Effector memory CD4-positive, alpha-beta T cell (primary cell): ENCODE measurements at places on chromosomes 16 and 17.

GRCh38 chr17:204427-205147, 23.1 kb upstream of the DOC2B start:
- DNase-seq = no peak

DNA sequence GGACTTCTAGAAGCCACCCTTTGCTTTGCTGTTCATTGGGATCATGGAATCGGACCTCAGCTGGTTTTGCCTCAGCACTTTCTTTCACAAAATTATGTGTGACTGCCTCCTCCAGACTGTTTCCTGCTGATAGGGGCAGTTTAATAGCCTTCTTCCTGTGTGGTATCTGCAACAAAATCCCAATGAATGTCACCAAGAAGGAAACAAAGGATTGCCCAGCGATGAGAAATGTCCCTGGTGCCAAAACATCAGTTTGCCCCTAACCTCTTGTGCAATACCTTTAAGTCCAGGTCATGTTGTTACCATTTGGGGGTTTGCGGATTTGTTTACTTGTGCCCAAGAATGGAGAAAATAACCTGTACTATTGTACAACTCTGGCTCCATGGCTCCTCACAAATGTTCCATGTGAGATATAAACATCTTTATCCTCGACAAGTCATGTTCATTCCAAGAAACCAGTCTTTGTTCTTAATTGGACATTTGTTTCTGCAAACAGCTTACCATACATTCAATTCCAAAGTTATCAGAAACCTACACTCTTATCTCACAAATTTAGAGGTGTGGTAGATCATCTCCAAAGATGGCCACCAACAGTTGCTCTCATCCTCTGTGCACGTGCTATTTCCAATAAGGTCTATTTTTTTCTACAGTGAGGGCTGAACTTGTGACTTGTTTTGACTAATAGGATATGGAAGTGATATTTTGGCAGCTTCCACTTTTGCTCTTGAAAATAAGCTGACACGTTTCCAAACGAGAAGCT, 14.8 kb downstream of the TAC4 start:
- no peak for DNase-seq

DNA sequence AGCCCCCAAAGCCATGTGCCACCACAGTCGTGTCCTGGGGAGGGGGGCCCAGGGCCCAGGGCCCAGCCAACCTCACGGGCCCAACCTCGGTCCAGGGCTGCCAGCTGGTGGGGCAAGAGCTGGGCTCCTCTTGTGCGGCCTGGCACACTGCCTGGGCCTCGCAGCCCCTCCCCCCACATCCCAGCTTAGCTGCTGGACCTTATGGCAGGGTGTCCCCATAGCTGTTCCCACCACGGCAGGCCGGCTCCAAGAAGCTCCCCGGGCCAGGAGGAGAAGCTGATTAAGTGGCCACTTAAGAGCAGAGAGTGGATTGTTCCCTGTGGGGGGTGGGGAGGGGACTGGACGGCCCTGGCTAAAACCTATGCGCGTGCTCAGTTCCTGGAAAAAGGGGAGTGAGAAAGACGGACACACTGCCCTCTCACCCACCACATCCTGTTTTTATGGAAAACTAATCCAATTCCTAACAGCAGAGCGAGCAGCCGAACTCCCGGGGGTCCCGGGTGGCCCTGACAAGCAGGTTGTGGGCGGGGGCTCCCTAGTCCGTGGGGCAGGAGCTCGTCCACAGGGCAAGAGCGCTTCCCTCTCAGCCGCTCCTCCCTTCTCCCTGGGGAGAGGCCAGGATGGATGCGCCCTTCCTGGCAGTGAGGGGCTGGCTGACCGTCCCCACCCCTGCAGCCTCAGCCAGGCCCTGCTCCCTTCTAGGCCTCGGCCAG, 16.8 kb downstream of the PIEZO1 start:
- DNase-seq = no peak

- DNase-seq = no peak
Measured at GRCh38 chr17:32947736-32948135, 19.8 kb downstream of the TMEM98 start.

DNA sequence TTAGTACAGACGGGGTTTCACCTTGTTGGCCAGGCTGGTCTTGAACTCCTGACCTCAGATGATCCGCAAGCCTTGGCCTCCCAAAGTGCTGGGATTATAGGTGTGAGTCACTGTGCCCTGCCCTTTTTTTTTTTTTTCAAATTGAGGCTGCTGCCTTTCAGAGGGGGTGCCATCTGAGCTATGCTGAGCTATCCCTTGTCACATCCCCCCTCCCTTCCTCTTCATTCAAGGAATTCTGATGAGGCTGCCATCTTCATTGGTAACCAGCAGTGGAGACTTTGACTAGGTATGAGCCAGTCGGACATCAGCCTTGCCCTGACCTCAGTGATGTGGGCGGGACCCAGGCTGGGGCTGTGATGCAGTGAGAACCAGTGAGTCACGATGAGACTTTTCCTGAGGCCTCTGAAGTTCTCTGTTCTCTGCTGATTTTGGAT, 24.4 kb upstream of the GPT2 start:
- DNase-seq = no peak

DNA sequence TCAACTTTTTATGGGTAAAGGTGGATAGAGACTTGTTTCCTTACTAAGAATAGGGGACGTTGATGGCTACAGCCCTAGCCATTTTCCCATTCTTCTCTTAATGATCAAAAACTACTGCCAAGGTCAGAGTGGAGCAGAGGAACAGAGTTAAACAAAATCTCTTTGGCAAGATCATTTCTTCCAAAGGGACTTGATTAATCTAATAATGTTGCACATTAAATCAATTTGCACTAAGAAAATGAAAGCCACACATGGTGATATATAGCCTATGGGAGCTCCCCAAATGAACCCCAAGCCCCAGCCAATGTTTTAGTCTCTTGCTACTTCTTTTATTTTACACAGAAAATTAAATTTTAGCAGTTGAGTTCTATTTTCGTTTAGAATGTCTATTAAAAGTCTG, 954.5 kb upstream of the SOX9 start:
- no peak for DNase-seq

- DNase-seq = no peak
Measured at GRCh38 chr17:42920922-42921321, 20.3 kb downstream of the G6PC1 start.

DNA sequence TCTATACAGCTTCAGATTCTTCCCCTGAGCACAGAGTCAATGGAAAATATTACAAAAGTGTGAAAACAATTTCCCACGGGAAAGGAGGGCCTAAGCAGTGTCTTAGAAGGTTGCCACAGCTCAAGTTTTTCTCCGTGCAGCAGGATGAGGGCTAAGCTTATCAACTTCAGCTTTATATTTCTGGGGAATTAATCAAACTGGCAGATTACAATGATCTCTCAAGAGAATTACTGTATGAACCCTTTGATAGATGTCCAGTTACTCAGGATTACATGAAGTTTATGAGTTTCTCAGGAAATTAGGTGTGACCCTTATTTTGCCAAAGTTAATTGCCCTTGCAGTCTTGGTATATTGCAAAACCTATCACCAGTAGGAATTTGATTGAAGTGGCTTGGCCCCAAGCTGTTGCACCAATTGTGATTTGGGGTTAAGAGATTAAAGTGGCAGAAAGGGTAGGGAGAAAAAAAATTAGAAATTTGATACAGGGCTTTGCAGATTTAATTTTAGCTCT, 298.4 kb downstream of the MAP2K6 start:
- DNase-seq = no peak

DNA sequence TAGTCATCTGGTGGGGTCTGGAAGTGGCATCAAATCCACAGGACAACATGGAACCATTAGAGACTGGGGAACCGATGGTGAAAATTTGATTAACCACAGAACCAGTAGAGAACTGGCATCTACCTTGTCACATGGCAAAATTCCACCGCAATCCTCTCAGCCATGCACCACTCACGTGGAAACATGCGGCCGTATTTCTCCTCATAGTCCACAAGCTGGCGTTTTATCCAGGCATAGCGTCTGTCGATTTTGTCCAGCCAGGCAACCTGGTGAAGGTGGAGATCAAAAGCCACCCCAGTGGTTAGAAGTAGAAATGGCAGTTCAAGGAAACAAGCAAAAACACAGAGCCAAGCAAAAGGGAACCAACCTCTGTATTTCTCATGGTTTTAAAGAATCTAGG, 87.6 kb downstream of the VPS53 start:
- DNase-seq = no peak

DNA sequence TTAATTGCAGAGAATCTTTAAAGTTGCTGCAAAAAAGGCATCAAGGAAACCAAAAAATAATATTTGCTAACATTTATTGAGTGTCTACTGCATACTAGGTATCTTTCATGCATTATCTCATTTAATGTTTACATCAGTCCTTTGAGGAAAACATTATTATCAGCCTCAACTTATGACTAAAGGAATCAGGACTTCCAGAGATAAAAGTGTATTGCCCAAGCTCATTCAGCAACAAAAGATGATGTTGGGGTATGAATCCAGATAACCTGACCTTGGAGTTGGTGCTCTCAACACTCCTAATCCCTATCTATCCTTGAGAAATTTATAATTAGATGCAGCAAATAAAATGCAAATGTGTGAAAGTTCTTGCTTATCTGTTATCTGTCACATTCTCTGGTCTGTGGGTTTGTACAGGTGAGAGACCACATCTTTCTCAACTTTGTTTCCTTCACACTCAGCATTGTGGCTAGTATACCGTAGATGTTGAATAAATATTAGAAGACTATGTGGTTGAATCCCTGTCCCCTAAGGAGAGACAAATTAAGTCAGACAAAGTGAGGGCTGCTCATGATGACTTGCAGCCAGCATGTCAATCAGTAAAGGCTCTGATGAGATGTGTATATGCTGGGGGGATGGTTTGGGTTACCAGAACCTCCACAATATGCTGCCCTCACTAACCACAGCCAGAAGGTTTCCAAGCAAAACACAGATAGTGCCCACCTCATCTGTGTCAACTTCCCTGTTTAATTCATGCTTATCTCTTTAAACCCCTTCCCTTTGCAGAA, 82.6 kb downstream of the NOG start:
- no peak for DNase-seq
